Hepatic stellate cell (primary cell): ENCODE measurements at places on chromosomes 16 and 17.

DNA sequence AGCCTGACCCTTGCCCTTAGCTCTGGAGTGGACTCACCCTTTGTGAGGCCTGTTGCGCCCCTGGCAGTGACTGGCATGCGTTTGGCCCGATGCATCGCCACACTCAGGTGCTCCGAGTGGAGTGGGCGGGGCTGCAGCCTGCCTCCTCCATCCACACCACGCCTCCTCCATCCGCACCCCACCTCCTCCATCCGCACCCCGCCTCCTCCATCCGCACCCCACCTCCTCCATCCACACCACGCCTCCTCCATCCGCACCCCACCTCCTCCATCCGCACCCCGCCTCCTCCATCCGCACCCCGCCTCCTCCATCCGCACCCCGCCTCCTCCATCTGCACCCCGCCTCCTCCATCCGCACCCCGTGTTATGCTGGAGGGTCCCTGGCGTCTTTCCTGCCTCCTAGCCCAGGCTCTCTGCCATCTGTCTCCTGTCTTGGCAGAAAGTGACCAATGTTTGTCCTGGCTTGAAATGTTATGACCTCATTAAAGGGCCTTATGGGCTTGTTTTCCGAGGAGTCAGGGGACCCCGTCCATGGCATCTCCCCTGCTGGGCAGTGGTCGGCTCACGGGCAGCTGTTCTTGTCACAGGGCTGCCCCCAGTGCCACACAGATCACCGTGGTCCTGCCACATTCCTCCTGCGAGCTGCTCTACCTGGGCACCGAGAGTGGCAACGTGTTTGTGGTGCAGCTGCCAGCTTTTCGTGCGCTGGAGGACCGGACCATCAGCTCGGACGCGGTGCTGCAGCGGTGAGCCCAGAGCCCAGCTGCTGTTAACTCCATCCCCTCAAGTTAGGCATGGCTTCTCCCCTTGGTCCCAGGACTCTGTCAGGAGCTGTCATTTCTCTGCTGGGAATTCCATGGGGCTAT, 28.7 kb upstream of the MYO15B start:
- DNase-seq = no peak

- DNase-seq = no peak
These were observed 115.9 kb downstream of the PITPNC1 start for GRCh38 chr17:67492824-67493517.

- peak; percentile 80 for DNase-seq
These were observed 11.9 kb downstream of the TBX2 start for GRCh38 chr17:61411261-61412142.

- peak; percentile 45 for DNase-seq
These were observed 74.0 kb downstream of the SEC14L1 start for GRCh38 chr17:77214743-77215142.

- DNase-seq = no peak
These were observed 12.9 kb upstream of the OSGIN1 start for GRCh38 chr16:83940119-83940518.

DNA sequence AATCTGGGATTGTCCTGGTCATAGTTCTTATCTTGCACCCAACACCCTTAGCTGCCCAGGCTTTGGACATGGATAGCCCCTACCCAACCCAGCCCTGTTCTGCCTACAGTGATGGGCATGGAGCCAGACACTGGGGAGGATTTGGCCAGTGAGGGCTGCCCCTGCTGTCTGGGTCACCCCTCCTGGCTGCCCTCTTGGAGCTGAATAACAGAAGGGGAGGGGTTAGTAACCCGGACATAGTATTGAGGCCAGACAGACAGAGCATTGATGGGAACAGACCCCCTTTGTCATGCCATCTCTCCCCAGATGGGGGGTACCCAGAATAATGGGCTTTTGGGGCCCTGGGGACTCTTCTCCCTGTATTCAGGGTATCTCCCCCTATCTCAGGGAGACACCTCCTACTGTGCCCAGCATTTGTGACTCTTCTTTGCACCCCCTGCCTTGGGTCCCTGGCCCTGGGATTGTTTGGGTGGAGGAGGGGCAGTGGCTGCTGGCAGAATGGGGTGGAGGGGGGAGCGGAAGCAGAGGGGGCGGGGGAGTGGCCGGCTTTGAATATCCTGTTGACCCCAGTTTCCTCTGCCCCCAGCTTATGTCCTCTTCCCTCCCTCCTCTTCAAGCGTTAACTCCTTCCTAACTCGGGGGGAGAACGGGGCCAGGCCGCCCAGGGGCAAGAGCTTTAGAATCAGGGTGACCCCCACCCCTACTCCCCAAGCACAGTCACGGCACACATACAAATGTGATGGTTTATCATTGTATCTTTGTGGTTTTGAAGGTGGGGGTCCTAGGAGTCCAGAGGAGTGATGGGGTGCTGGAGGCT, 17.0 kb downstream of the GJD3 start:
- DNase-seq = no peak

DNA sequence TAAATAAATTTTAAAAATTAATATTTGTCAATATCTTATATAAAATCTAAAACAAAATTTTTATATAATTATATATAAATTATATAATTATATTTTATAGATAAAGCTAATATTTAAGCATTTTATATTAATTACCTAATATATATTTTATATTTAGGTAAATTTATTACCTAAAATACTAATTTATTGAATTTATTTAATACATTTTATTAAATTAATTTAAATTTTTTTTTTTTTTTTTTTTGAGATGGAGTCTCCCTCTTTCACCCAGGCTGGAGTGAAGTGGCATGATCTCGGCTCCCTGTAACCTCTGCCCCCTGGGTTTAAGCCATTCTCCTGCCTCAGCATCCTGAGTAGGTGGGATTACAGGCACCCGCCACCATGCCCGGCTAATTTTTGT, 22.4 kb downstream of the ATAD5 start:
- no peak for DNase-seq

DNA sequence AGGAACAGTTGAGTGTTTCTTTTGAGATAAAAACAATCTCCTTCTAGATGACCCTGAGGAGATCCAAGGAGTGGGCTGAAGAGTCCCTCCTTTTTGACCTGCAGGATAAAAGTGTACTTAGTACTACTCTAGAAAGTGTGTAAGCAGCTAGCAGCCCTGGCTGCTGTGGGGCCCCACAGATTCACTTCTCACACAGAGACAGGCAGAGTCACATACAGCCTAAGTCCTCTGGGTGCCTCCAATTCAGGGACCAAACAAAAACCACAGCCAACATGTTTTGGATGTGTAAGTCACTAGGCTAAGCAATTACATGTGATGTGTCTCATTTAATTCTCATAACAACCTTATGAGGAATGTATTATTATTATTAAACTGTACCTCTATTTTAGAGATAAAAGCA, 97.1 kb downstream of the TMEM100 start:
- DNase-seq = no peak

GRCh38 chr17:9958586-9959281, 53.7 kb upstream of the RCVRN start:
- no peak for DNase-seq

GRCh38 chr16:81337097-81337496, 22.3 kb downstream of the GAN start:
- no peak for DNase-seq

DNA sequence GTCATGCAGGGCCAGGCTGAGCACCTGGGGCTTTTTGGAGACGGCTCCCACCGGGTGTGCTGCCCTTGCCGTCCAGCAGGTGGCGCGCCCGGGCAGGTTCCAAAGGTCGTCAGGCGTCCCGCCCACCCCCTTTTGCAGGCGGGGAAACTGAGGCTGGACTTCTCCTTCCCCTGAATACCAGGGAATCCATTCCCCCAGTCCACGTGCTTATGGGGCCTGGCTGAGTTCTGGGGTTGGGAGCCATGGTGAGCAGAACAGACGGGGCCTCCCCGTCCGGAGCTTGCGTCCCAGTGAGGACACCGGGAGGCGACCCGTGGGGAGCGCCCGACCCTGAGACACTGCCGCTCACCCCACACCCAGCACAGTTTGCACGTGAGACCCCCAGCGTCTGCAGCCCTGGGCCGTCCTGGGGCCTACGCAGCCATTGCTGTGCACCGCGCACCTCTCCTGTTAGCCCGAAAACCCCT, 51.8 kb upstream of the JPH3 start:
- no peak for DNase-seq

- no peak for DNase-seq
These were observed 2286.4 kb downstream of the TP53TG3F start for GRCh38 chr16:35745821-35746248.

DNA sequence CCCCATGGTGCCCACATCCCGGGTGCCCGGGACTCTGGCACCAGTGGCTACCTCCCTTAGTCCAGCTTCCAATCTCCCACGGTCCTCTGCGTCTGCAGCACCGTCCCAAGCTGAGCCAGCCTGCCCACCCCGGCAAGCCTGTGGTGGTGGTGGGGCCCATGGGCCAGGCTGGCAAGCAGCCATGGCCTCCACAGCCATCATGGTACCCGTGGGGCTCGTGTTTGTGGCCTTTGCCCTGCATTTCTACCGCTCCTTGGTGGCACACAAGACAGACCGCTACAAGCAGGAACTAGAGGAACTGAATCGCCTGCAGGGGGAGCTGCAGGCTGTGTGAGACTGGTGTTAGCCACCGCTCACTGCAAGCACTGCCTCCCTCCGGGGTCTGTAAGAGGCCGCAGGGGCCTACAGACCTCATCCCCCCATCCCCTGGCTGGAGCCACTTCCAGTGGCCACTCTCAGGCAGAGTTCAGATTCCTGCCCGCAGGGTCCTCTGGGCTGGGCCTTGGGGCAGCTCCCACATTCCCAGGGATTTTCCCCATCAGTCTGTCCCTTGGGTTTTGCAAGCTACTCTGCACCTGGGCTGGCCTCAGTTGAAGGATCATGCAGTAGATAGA, 3.9 kb upstream of the SETD1A start:
- DNase-seq = peak; percentile 50
